GM12878 (cell line): ENCODE measurements at places on chromosomes 7 and 10.

- no peak overlapping the region for H3K27ac ChIP-seq
- H3K36me3 ChIP-seq: no peaks in the 10 kb centered on the region
- H3K4me1 ChIP-seq: no peaks in the 10 kb centered on the region
- H3K4me3 ChIP-seq: no peak overlapping the region
- DNase-seq: no peak
These were observed 60.4 kb downstream of the MEOX2 start for GRCh38 chr7:15626041-15626440.

DNA sequence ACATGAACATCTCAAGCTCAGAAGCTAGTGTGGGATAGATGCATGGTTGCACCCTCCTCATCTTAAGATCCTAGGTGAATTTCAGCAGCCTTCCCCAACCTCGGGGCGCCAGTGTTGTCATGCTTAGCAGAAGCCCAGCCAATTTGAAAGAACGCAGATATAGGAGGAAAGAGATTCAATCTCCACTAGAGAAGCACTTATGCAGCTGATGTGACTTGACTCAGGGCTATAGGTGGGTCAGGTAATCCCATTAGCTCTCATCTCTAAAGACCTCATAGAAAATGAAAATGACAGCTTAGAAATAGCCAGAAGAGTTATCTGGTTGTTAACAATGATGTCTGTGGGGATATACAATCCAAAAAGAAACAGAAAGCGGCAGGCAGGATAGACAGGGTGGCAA, 310.5 kb downstream of the GPAM start:
- no peaks in the 10 kb centered on the region for H3K36me3 ChIP-seq
- no peaks in the 10 kb centered on the region for H3K4me1 ChIP-seq
- H3K27me3 ChIP-seq: no peaks in the 10 kb centered on the region
- no peak overlapping the region for H3K27ac ChIP-seq
- H3K4me3 ChIP-seq: no peak overlapping the region

DNA sequence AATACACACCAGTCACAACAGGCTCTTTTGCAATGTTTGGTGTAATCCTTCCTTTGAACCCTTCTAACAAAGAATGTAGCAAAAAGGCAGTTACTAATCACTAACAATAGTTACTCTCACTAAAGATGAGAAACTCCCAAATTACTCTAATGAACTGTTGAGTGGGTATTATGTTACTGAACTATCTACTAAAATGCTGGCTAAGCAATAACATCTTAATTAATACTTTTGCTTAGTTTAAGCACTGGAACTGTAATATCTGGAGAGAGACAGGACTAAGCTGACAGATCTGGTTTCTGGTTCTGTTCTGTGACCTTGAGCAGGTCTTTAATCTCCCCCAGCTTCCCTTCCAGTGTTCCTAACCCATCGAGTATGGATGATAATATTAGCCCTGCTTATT, 241.7 kb downstream of the CHCHD3 start:
- no peaks in the 10 kb centered on the region for H3K27me3 ChIP-seq
- no peaks in the 10 kb centered on the region for H3K4me1 ChIP-seq
- no peak overlapping the region for H3K27ac ChIP-seq
- no peak for DNase-seq
- H3K4me3 ChIP-seq: no peak overlapping the region

DNA sequence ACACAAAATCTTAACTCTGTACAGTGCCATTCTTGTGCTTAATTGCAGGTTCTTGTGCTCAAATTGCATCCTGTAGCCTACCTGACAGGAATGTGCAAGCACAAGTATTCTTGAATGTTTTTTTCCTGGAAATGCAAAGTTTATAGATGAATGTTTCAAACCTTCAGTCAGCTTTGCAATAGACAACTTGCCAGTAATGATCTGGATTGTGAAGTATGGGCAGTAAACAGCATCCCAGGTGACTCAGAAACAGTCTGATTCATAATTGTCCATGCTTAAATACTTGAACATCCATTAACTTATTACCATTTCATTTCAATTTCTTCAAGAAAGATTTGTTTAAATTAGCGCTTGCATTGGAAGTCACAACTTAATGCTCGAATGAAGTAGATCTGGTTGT, 347.2 kb downstream of the SDK1 start:
- H3K36me3 ChIP-seq: no peaks in the 10 kb centered on the region
- no peak overlapping the region for H3K27ac ChIP-seq
- DNase-seq: no peak

GRCh38 chr10:121607310-121608055, 9.2 kb upstream of the FGFR2 start:
- H3K4me1 ChIP-seq: no peaks in the 10 kb centered on the region
- no peak overlapping the region for H3K27ac ChIP-seq
- no peak overlapping the region for H3K4me3 ChIP-seq
- H3K36me3 ChIP-seq: no peaks in the 10 kb centered on the region
- no peaks in the 10 kb centered on the region for H3K27me3 ChIP-seq

- no peaks in the 10 kb centered on the region for H3K36me3 ChIP-seq
- no peaks in the 10 kb centered on the region for H3K4me1 ChIP-seq
- no peaks in the 10 kb centered on the region for H3K27me3 ChIP-seq
- no peak overlapping the region for H3K27ac ChIP-seq
- no peak overlapping the region for H3K4me3 ChIP-seq
These were observed 34.3 kb downstream of the DIP2C start for GRCh38 chr10:655184-655583.

DNA sequence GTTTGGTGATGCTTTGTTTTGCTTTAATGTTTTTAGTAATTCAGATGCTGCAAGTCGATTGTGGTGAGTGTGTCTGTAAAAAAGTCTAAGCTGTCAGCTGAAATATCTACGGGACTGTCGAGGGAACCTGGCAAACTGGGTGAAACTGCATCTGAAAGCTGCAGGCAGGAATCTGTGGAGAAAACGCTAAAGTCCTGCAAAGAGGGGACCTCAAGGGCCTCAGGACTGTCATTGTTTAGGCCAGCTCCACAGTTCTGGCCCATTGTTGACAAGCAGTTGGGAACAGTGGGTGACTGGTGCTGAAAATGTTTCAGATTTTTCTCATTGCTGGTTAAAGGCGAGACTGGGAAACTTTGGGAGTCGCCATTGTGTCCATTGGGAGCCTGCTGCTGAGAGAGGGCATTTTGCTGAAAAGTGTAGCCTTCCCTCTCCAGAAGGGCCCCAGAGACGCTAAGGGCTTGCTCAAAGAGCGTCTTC, 1.8 kb downstream of the HOXA2 start:
- no peak overlapping the region for H3K27ac ChIP-seq
- no peaks in the 10 kb centered on the region for H3K36me3 ChIP-seq
- peaks cover 6% of the 10 kb centered on the region for H3K4me1 ChIP-seq
- no peak for DNase-seq
- no peak overlapping the region for H3K4me3 ChIP-seq

DNA sequence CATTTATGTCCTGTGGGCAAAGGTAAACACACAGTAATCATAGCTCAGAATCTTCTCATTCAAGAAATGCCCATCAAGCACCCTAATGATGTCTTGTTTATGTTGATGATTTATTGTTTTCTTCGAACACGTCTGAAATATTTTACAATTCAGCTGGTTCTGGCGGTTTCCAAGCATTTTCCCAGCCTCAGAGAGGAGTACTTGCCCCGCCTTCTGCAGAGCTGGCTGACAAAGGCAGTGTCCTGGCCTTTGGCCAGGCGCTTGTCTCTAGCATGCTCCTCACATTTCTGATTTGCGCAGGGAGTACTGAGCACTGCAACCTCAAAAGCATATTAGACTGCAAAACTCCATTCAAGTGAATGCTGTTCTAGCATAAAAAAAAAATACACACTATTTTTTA, 314.2 kb upstream of the GNAI1 start:
- H3K27me3 ChIP-seq: no peaks in the 10 kb centered on the region
- H3K27ac ChIP-seq: no peak overlapping the region
- no peaks in the 10 kb centered on the region for H3K36me3 ChIP-seq
- H3K4me1 ChIP-seq: no peaks in the 10 kb centered on the region
- no peak for DNase-seq
- H3K4me3 ChIP-seq: no peak overlapping the region

DNA sequence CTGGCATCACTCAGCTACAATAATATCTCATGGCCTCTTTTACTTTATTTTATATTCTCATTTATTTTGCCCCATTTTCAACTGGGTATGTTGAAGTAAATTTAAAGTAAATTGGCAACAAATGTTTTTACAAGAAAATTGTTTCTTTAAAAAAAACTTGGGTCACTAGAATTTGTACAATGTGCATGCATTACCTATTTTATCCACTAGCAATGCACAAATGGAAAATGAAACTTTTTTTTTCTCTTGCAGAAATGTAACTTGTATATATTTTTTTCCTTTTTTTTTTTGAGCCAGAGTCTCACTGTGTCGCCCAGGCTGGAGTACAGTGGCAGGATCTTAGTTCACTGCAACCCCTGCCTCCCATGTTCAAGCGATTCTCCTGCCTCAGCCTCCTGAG, 10.3 kb upstream of the H2AZ2 start:
- H3K4me3 ChIP-seq: no peak overlapping the region
- no peaks in the 10 kb centered on the region for H3K27me3 ChIP-seq
- no peak overlapping the region for H3K27ac ChIP-seq
- H3K4me1 ChIP-seq: no peaks in the 10 kb centered on the region
- no peak for DNase-seq

GRCh38 chr10:132684164-132684891, 101.6 kb downstream of the NKX6-2 start:
- no peaks in the 10 kb centered on the region for H3K4me1 ChIP-seq
- H3K36me3 ChIP-seq: no peaks in the 10 kb centered on the region; the same call in 1 of the 2 replicates
- H3K27me3 ChIP-seq: no peaks in the 10 kb centered on the region
- no peak overlapping the region for H3K4me3 ChIP-seq
- DNase-seq: peak; percentile 30
- no peak overlapping the region for H3K27ac ChIP-seq

GRCh38 chr10:122271076-122271475, at the start of gene BTBD16:
Gene BTBD16, plus strand, starts transcription at chr10:122271296. Its CDS starts 3,786 bp downstream, at chr10:122275082.
- H3K36me3 ChIP-seq: no peaks in the 10 kb centered on the region
- DNase-seq: no peak
- H3K27ac ChIP-seq: no peak within 1 kb of the TSS
- no peaks in the 10 kb centered on the region for H3K4me1 ChIP-seq
- no peak within 1 kb of the TSS for H3K4me3 ChIP-seq

GRCh38 chr10:22874189-22874854, 53.5 kb upstream of the ARMC3 start:
- H3K27ac ChIP-seq: no peak overlapping the region
- no peaks in the 10 kb centered on the region for H3K4me1 ChIP-seq
- H3K36me3 ChIP-seq: no peaks in the 10 kb centered on the region
- DNase-seq: no peak
- no peak overlapping the region for H3K4me3 ChIP-seq
- no peaks in the 10 kb centered on the region for H3K27me3 ChIP-seq

DNA sequence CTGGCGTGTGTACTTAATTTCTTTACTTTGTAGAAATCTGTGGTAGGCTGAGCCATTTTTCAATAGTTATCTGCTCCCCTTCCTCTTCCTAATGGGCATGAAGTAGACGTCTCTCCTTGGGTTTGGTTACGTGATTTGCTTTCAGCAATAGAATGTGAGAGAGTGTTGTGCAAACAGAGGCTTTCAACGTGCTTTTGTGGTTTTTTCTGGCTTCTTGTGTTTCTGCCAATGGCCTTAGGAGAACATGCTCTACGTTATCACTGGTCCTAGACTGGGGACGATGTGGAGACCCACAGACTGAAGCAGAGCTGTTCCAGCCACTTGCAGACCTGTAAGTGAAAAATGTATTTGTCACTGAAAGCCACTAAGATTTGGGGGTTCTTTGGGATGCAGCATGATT, 107.2 kb upstream of the NPTX2 start:
- DNase-seq: no peak
- no peaks in the 10 kb centered on the region for H3K27me3 ChIP-seq
- no peak overlapping the region for H3K4me3 ChIP-seq
- H3K27ac ChIP-seq: no peak overlapping the region

GRCh38 chr10:12243864-12244620, 48.1 kb downstream of the CDC123 start:
- no peaks in the 10 kb centered on the region for H3K27me3 ChIP-seq
- no peak overlapping the region; the same call in 1 of the 2 replicates for H3K4me3 ChIP-seq
- peaks cover 28% of the 10 kb centered on the region for H3K36me3 ChIP-seq
- peaks cover 33% of the 10 kb centered on the region for H3K4me1 ChIP-seq
- H3K27ac ChIP-seq: peak overlapping the region; percentile 93

DNA sequence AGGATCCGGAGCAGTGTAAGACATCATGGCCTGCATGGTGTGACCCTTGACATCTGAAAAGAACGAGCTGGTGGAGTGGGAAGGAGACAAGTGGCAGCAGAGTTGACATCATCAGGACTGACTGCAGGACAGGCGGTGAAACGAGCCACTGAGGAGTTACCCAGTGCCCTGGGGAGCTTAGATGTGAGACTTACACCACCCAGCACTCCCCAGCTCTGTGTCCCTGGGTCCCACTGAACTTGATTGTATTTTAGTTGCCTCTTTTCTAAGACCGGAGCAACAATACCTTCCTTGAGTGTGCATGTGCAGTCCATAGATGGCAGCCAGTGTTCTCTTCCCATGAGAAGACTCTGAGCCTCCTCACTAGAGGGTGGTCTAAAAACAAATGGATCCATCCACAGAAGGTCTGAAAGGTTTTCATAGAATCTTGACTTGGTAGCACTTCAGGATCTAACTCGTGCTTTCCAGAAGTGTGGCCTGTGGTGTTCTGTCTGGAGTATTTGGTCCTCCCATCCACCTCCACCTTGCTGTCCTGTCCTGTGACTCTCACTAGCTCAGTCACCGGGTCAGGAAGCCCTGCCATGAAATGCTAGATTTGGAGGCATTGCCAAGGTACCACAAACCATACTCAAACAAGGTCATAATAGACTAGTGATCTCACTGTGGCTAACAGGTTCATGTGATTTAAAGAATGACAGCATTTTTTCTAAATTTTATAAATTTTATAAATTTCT, 59.0 kb downstream of the IKZF1 start:
- H3K4me1 ChIP-seq: peaks cover 11% of the 10 kb centered on the region
- no peak for DNase-seq
- H3K4me3 ChIP-seq: no peak overlapping the region
- H3K27ac ChIP-seq: no peak overlapping the region

- no peaks in the 10 kb centered on the region for H3K36me3 ChIP-seq
- no peak overlapping the region for H3K27ac ChIP-seq
- no peak overlapping the region for H3K4me3 ChIP-seq
These were observed 1180.6 kb upstream of the AUTS2 start for GRCh38 chr7:68417659-68418058.

GRCh38 chr7:106625678-106626301, 35.2 kb downstream of the CCDC71L start:
- DNase-seq: no peak
- H3K4me3 ChIP-seq: no peak overlapping the region

GRCh38 chr10:87058171-87058570, 36.5 kb downstream of the GLUD1 start:
- peaks cover 21% of the 10 kb centered on the region for H3K36me3 ChIP-seq
- peaks cover 7% of the 10 kb centered on the region for H3K4me1 ChIP-seq
- no peak for DNase-seq
- H3K27ac ChIP-seq: no peak overlapping the region

DNA sequence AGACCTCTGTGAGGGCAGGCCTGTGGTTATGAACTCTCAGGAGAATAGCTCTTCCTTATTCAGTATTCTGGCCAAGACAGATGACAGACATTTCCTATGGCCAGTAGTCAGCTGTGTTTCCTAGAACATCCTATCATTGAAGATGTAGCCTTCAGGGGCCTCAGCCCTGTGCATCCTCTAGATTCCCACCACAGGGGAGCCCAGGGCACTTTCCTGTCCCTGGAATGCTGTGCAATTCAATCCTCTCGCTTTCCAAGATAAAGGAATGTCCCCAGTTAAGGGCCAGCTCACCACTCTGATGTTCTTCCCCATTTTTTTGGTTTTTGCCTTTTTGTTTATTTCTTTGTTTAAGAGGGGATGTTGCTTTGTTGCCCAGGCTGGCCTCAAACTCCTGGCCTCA, 578.8 kb upstream of the C7orf33 start:
- no peaks in the 10 kb centered on the region for H3K36me3 ChIP-seq
- no peaks in the 10 kb centered on the region for H3K27me3 ChIP-seq
- no peak for DNase-seq
- H3K4me1 ChIP-seq: no peaks in the 10 kb centered on the region
- no peak overlapping the region for H3K27ac ChIP-seq
